Fibroblast of the conjunctiva (primary cell): ENCODE measurements at places on chromosomes 12 and 14.

GRCh38 chr12:111569363-111570083, 29.6 kb downstream of the ATXN2 start:
- DNase-seq, result no peak

DNA sequence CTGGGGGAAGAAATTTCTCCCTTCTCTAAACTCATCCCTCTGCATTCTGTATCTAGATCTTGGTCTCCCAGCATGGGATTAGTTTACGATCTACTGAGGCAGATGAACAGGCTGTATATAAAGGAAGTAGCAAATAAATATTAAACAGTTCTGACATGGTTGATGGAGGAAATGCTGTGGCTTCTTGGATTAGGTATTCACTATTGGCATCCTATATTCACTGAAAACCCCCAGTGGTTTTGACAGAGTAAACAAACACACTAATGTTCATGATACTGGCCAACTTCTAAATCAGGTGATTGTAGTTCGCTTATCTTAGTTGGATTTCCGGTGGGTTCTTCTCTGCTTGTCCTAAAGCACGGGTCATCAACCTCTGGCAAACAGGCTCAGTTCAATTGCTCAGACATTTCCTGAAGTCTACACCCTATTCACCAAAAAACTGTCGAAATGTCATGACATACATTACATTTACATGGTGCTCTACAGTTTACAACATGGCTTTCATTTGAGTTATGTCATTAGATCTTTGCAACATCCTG, 433.9 kb downstream of the EGLN3 start:
- no peak for DNase-seq

DNA sequence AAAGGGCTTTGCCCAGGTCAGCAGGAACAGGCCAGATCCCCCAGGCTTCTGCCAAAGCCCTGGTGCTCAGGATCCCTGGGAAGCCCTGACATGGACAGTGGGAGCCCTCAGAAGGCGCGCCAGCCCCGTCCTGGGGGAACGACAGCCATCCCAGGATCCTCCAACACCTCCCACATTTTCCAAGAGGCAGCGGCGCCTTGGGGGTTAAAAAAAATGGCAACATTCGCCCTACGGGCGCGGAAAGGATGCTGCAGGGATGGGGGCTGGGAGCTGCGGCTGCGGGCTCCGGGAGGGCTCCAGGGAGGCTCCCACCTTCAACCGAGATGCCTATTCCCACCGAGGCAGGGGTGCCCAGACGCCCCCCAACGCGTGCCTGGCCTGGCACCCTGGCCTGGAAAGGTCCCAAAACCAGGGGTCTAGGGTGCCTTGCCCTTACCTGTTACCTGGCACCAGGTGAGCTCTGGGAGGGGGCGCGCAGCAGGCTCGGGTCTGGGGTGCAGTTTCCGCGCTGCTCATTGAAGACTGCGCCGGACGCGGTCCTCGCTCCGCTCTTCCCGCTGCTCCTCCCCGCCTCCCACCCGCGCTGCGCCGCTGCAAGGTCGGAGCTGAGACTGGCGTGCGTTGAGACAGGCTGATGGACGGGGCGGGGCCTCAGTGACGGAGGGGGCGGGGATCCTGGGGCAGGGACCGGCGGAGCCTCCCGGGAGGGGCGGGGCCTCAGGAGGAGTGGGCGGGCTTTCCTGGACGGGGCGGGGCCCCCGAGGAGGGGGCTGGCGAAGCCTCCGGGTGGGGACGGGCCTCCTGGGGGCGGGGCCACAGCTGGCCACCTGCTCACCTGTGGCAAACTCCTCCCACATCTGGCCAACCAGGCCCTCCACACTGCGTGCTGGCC, at the start of gene ABCB9:
TSS of gene ABCB9 (minus strand) at position 613 of the 892 bp plus-strand sequence. CDS start 6,228 bp downstream, outside the sequence.
- DNase-seq, result peak; percentile 80

DNA sequence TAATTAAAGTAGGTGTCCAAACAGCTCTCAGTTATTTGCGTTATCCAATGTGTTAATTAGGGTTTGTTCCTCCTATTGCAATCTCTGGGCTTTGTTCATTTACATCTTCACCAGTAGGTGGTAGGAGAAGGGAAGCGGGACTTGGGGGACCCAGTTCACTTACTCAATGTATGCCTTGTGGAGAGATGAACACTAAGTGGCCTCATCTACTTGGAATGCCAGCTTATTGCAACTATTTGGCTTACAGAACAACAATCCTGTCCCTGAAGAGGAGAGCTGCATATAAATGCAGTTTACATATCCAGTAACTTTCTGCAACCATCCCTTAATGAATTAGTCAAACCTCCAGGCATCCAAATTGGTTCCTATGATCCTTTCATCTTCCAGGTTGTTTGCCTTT, 417.1 kb upstream of the CCDC196 start:
- DNase-seq, result no peak

DNA sequence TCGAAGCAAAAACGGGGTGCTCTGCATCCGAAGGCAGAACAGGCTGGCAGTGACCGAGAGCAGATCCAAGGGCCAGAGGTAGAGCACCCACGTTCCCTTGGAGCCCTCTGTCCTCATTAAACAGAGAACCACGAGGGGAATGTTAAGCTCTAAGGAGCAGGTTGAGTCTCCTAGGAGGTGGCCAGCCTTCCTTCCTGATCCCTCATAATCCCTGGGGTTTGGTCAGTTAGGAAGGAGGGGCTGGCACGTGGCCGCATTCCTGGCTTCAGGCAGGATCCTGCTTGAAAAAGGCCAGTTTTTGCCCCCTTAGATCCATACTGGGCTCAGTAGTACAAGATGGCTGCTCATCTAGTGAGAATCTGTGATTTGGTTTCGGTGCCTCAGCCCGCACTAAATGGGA, 57.2 kb downstream of the SLC24A4 start:
- DNase-seq, result no peak

- no peak for DNase-seq
Measured at GRCh38 chr14:27389402-27389801, 791.6 kb upstream of the NOVA1 start.

DNA sequence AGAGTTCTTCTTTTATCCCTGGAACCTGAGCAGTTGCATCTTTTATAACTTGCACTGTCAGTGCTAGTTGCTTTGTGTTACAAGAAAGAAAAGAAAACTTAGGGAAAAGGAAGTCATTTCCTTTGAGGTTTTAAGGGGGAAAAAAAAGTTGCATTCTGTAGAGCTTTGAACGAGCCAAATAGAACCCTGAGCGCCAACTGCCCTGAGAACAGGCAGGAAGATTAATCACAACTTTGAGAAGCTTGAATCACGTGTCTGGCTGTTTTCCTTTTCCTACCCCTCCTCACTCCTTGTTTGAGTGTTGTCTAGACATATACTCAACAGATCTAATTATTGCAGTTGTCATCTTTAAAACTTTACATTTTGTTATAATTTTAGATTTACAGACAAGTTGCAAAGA, 12.5 kb downstream of the PCNX1 start:
- DNase-seq, result no peak

- DNase-seq, result no peak
Measured at GRCh38 chr12:42981379-42981778, 391.8 kb upstream of the PRICKLE1 start.

DNA sequence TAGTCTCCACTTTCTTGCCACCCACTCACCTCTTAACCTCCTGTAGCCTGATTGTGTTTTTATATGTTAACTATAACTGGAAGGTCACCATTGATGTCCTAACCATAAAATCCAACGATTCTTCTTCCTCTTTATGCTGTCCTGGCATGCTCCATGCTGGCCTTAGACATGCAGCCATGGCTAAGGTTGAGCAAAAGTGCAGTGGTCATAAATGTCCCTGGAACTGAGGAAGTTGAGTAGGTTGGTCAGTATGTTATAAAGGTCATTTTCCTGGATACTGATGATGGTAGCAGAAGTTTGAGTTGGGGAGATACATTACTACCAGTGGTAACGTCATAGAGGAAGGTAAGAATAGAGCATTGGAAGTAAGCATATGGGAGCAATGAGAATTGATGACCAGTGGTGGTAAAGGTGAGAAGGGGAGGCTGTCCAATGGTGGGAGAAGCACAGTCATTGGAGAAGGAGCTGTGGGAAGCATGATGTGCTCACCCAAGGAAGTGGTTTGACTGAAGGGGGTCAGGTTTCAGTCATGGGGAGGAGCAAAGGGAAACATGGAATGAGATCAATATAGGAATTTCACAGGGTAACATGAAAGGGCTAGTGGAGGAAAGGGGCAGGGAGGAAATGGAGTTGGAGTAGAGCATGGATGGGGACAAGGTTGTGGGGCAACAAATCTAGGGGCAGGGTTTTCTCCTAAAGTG, 240.8 kb downstream of the DACT1 start:
- DNase-seq, result no peak

DNA sequence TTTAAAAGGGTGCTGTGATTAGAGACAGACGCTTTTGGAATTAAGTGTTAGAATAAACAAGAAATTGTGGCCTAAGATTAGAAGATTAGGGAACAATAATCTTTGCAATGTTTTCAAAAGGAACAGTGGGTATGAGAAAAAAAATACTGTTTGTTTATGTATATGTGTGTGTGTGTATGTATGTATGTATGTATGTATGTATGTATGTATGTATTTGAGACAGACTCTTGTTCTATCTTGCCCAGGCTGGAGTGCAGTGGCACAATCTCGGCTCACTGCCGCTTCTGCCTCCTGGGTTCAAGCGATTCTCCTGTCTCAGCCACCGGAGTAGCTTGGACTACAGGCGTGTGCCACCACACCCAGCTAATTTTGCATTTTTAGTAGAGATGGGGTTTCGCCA, 81.6 kb downstream of the TRAFD1 start:
- DNase-seq, result no peak

DNA sequence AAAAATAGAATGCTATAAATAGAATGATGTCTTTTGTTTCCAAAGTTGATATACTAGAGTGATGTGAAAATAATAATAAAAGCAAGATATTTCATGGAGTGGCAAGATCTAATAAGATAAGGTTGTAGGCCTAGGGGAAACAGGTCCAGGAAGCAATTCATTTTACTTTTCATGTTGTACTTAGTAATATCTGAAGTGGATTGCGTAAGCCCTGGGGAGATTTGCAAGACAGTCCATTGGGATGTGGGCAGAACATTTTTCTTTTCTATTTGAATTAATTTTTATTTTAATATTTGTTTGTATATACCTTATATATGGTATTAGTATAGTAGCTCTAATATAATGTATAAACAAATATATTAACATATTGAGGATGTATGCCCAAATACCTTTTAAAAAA, 7.5 kb downstream of the NUBPL start:
- peak; percentile 43 for DNase-seq

- no peak for DNase-seq
Measured at GRCh38 chr12:90338365-90338764, 616.6 kb downstream of the CCER1 start.

DNA sequence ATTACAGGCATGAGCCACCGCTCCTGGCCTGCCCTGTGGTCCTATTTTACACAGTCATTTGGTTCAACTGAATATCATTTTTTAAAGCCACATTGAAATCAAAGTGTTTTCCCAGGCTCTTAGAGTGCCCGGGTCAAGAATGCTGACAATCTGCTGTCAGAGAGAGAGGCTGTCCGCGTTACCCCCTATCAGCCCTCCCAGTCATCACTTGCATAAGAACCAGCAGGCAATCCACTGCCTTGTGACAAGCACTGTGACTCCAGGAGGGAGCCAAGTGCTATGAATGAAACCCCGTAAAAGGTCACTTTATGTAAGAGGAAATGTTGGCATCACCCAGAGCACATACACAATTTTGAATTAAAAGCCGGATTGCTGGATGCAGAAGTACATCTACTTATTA, 13.5 kb downstream of the PHLDA1 start:
- DNase-seq, result no peak

DNA sequence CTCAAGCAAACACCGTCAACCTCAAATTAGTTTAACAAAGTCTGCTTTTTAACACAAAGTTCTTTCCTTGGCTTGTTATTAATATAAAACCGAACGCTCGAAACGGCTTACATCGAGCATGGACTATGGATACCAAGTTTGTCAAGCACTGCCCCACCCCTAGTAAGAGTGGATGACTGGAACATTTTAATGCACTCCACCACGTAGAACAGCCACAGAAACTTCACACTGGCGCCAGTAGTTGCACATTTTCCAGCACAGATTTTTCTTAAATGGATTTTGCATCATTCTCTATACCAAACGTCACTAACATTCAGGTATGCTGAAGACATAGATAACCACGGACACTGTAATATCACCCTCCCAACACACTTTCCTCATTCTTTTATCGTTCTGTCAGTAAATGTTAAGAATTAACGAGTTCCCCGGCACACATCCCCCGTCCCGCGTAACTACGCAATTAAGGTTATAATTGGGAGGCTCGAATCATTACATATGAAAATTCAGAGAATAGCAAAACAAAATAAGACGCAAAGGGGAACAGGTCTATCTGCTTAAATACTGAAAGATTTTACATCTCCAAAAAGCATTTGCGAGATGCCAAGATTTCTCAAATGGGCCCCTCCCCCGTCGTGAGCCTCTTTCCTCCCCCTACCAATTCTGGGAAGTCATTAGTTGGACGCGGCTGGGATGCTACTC, 990 bp downstream of the FERMT2 start:
- DNase-seq, result no peak

GRCh38 chr14:86739761-86740160, 1209.8 kb downstream of the FLRT2 start:
- DNase-seq, result no peak

DNA sequence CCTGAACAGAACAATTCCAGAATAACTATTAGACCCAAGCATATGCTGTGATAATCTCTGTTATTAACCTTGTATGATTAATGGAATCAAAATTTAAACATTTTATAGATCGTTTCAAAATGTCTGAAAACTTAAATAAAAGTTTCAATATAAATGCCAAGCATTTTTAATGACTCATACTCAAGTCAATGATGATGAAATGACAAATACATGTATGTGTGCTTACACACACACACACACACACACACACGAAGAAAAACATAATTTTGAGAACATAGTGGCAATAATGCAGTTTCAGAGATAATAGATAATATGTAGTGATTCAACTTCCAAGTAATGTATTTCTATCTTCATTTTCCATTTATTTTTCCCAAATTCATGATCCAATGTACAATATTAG, 384.9 kb upstream of the FOXG1 start:
- DNase-seq, result no peak

GRCh38 chr14:21308132-21308478, 28.2 kb downstream of the RPGRIP1 start:
- no peak for DNase-seq

GRCh38 chr12:25317553-25317952, 66.8 kb upstream of the KRAS start:
- no peak for DNase-seq

DNA sequence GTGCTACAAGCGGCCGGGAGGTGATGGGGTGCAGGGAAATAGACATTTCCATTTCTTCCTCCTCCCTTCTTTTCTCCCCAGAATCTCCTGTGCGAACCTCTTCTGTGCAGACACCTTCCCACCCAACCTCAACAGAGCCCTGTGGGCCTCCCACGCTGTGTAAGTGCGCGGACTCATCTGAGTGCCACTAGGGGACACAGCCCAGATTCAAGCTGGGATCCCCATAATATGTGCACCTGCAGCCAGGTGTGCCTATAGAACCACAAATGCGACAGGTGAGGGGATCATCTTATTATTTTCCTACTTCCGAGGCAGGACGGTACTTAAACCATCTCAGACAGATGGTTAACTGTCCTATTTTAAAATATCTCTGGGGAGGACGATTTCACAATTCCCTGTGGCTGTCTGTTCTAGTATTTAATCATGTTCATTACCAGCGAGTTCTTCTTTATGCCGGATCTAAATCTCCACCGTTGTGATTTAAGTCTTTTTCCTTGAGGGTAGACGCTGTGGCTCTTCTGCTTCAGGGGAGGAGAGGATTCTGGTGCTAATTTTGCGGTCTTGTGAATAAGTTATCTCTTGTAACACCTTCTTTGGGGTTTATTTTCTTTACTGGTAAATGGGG, 17.2 kb upstream of the CACNA1C start:
- DNase-seq, result no peak

GRCh38 chr12:110372056-110372425, 31.5 kb downstream of the ANAPC7 start:
- no peak for DNase-seq

- no peak for DNase-seq
Measured at GRCh38 chr12:26941215-26941594, 2.9 kb downstream of the FGFR1OP2 start.
